ENCODE measurements at places on chromosomes 4 and X.

DNA sequence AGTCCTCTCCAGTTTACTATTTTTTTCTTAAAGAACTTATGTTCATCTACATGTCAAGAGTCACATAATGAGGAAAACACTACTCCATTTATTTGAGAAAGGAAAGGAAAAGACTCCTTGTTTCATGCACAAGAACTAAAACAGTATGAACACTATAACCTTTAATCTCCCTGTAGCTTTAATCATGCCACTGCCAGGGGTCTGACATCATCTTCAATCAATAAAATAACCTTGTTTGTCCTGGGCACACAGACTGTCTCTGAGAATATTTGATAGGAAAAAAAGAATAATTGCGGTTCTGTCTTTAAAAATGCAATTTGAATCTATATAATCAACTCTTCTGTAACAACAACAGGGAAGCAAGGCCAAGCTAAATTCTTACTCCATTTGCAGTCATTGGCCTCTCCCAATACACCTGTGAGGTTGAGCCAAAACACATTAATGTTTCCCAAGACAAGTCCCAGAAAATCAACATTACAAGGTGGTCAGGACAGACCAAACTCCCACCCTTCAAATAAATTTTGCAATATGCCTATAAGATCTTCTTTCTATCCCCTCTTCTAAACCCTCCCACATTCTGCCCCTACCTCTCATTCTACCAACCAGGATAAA, 13.2 kb downstream of the AMOT start:
- DNase-seq: no peak

- DNase-seq: no peak
Observed at GRCh38 chr4:108465886-108466500, 154.4 kb upstream of the RPL34 start.

DNA sequence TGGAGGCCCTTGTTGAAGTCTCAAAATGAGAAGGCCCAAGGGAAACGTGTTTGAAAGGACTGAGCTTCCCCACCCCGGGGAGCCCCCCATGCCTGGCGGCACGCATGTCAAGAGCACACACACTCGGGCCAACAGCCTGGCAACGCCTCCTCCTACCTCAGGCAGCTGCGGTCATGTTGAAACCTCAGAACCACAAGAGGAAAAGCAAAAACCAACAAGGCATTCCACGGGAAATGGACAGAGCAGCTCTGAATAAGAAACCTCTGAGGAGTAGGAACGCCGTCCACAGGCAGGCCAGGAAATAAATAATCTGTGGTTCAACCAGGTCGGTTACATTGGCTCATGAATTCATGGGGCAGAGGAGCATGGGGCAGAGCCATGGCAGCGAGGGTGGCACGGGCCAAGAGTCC, 95.7 kb upstream of the AFAP1 start:
- DNase-seq: no peak

DNA sequence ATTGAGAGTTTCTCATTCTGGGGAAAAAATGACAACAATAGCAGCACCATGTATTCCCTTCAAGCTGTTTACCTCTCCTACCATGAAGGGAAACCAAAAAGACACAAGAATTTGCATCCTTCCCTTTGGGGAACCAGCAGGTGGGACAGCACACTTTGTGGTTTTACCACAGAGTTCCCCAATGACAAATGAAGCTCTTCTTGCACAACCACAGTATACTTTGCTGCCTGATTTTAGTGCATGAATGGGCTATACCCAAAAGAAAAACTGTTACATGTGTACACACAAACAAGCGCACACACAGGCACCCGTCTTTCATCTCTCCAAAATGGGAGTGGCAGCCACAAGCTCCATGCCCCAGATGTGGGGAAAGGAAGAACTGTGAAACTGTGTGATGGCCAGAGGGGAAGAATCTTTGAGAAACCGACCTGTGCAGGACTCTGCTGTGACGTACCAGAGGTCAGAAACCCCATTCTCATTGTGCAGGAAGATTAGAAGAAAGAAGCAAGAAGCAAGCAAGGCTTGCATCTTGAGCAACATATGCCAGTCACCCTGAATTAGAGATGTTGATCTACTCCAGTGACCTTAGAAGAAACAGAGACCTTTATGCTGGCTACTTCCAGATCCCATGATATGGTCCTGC, 2.7 kb upstream of the MAML3 start:
- DNase-seq: no peak

DNA sequence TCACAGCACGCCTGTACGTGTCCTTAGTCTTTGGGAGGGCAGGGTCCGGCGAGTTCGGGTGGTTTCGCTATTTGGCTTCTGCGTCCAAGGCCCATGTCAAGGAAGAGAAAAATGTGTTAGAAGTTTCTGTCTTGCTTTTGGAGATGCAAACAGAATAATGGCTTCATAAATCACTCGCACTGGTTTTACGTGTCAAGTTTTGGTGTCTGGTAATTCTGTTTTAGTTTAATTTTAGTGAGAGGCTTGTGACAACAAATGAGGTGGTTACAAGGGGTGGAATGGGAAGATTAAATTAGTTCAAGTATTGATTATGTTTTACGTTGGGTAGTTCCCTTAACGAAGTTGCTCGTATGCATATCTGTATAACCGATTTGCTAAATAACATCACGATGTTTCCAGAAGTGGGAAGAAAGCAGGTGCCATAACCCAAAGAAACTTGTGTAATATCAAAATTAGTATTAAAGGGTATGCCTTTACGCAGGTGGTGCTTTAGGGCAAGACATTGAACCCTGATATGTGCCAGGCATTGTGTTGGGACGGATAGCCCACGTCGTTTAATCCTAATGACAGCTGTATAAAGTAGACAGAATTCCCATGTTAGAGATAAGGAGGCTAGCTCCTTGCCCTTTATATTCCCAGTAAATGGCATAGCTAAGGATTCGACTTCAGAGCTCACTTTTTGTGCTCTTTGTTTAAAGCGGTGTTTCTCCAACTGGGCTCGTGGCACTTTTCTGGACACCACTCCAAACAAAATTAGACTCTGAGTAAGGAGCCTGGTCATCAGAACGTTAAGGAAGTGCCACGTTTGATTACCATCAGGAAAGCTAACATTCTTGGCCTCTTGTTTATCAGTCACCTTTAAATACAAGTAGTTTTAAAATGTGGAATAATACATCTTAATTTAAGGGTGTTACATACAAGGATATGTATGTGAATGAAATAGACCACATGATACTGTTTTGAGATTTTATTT, 843 bp downstream of the RPL34 start:
- DNase-seq: no peak

GRCh38 chr4:101156619-101157310, 190.6 kb downstream of the PPP3CA start:
- no peak for DNase-seq
